ENCODE measurements at places on chromosomes 16 and 17.

DNA sequence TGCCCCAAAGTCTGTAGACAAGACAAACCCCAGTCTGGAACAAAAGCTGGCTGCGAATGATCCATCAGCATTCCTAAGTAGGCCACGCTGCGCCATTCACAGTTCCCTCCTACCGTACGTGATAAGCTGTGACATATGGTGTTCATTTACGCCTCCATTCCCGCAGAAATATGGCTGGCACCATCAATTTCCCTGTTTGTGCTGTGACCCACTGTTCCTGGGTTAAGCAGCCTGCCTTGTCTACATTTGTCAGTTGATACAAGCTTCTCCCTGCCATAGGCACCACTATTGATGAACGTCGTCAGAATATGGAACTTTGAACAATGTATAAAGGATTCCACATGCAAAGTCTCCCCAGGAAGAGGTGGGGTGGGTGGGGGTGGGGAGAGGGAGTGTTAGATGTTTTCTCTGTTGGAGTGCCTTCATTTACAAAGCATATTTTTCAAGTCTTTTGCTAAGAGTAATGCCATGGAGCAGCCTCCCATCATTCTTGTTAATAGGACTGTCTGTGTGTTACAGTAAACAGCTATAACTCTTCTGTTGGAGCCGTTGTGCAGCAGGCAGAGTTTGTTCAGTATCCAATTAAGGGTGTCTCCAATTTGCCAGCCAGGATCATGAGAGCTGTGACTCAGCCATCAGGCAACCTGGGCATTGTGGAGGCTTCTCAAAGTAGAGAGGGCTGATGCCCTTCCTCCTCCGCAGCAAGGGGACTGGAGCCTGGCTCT, 294.6 kb downstream of the TMEM114 start:
- no peak for DNase-seq

GRCh38 chr17:40528692-40529417, 27.4 kb upstream of the TNS4 start:
- DNase-seq = no peak

- no peak for DNase-seq
Measured at GRCh38 chr16:24463196-24463945, 76.0 kb upstream of the RBBP6 start.

- DNase-seq = no peak
Measured at GRCh38 chr17:49815761-49816281, 27.3 kb downstream of the KAT7 start.

GRCh38 chr17:56543280-56543679, 50.2 kb upstream of the NOG start:
- DNase-seq = no peak

DNA sequence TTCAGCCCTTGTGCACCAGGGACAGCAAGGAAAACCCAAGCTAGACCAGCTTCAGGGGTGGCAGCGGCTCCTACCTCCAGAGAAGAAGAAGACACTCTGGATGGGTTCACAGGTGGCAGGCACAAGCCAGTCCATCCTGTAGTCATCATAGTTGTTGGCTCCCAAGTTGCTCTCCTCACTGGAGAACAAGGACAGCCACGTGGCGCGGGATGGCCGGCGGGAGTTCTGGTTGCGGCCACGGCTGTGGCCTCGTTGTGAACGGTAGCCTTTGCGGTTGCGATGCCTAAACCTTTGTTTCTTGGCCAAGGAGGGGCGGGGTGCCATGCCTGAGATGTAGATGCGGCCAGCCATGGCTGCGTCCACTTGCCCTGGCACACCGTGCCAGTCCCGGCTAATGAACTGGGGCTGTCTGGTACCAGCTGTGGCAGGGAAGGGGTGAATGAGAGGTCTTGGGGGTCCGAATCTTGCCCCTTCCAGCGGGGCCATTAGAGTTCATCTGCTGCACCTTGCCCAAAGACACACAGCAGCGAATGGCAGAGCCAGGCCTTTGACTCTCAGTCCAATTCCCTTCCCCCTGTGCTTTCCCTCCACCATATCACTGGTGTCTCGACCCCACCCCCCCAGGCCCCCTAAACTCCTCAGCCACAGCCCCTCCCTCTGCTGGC, 2.3 kb downstream of the VTN start:
- DNase-seq = no peak

- DNase-seq = no peak
Measured at GRCh38 chr16:66923247-66923731, 2.0 kb downstream of the RRAD start.

DNA sequence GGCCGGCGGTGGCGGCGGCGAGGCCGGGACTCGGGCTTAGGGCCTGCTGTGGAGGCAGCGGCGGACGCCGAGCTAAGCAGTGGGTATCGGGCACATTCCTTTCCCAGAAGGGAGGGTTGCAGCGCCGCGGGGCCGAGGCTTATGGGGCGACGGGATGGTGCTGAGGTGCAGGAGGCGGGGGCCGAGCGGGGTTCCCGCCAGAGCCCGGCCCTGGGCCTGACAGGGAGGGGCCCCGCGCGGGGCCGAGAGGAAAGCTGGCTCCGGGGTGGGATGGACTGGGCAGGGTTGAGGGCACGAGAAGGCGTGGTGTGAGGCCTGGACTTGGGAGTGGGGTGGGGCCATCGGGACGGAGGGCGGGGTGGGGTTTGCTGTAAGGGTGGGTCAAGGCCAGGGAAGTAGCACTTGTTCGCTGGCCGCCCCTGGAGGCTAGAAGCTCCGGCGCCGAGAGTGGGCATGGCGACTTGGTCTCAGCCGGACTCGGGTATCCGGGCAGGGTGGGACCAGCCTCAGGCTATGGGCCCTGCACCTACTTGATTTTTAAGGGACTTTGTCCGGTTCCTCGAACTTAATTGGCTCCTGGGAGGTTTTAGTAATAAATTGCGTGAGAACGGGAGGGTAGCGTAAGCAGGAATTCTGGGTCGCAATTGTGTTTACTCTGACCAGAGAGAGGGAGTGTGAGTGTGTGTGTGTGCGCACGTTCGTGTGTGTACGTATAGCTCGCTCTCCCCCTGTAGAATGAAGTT, 396 bp downstream of the NFE2L1 start:
- DNase-seq = peak; percentile 41

GRCh38 chr16:86449446-86450095, 60.8 kb upstream of the FOXF1 start:
- DNase-seq = no peak

- DNase-seq = no peak
Measured at GRCh38 chr16:23852794-23853562, 17.2 kb downstream of the PRKCB start.

DNA sequence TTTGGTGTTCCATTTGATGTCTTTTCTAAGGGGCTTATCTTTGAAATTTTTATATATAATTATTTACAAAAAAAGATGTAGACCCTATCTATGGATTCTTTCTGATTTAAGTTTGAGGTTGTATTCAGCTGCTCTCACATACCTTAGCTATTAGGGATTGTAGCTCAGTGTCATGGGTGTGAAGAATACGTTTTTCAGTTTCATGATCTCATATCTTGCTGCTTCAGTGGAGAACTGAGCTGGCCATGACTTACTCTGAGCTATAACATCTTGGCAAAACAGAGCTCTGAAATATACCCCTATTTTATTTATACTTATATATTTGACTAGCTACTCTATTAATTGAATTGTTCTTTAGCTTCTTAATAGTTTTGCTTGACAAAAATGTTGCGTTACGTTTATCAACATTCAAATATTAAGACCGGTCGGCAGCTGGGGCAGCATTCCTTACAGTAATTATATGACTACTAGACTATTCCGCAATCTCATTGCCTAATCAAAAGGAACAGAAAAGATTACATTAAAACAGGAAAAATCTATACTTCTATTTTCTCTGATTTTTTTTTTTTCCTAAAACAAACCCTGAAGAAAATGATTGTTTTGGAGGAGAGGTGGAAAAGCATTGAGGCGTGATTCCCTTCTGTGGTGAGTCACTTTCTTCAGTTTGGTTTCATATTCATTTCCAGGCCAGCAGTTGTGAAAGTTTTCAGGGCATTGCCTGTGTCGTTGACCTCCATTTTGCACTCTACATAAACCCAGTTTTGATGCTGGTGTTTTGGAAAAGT, 24.1 kb upstream of the KRT24 start:
- DNase-seq = no peak

DNA sequence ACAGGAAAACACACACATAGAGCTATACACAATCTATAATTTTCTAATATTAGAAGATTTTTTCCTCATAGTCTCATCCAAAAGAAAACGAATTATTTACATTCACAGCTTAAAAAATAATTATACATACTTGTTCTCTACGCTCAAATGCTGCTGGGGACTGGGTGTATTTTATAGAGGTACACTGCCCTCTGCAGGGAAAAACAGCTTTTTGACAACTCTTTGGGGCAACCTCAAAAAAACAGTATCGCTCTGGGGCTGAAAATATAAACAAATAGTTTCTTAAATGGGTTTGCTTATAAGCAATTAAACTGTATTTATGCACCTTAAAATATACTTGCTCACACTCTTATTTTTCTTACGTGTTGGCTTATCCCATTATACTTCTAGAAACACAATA, 261.8 kb upstream of the PSMD7 start:
- DNase-seq = no peak

GRCh38 chr17:48455791-48456190, 25.8 kb upstream of the SKAP1 start:
- no peak for DNase-seq

DNA sequence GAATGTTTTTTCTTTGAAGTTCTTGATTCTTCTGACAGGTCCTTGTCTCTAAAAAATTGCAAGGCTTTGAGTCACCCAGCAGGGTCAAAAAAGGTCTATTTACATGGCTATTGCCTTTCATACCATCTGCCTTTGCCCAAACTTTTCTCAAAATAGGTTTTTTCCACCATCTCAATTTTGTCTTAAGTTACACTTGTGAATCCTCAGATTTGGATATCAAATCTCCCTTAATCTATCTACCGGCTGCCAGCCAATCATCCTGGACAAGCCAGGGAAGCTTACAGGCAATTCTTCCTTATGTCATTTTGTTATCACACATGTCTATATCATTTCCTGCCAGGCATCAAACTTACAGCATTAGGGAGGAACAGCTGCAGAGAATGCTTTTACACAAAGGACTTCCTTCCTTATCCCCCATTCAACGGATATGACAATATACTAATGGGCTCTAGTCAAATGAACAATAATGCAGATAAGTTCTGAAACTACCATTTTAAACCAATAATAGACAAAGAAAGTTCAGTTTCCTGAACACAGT, 104.1 kb upstream of the CORO6 start:
- DNase-seq = no peak
